ENCODE measurements at places on chromosomes 5 and 9.

- no peak for DNase-seq
These were observed 149.6 kb downstream of the DROSHA start for GRCh38 chr5:31382051-31382878.

- no peak for DNase-seq
These were observed 70.7 kb upstream of the TAF1L start for GRCh38 chr9:32706004-32706724.

DNA sequence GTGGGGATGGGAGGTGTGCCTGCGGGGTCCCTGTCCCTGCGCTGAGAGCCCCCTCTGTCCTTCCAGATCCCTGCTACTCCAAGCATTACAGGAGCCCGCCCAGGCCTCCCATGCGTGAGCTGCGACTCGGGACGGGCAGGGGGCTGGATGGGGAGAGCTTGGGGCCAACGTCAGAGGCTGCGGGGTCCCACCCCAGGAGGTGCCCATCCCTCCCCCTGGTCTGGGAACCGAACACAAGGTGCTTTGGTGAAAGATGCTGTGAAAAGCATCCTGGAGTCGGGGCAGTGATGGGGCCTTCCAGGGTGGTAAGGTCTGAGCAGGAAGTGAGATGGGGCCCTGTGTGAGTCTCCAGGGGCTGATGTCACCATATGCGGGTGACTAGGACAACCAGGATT lies 2.7 kb downstream of the LCN9 start:
- no peak for DNase-seq

DNA sequence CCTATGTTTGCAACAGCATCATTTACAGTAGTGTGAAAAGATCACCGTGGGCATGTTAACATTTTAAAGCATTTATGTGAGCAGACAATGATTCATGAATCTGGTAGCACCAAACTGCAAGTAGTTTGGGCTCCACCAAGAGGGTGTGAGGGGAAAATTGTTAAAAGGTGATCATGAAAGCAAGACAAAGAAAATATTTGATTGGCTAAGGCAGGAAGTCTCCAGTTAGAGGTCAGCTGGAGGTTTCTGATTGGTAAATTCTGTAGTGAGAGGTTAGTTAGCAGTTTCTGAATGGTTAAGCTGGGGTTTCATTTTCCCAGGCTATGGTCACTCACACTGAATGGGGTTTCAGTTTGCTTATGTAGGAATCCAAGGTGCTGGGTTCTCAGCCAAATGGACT lies 13.5 kb upstream of the DRD1 start:
- no peak for DNase-seq

- DNase-seq, result no peak
These were observed 122.9 kb upstream of the DAB2 start for GRCh38 chr5:39547553-39548154.

DNA sequence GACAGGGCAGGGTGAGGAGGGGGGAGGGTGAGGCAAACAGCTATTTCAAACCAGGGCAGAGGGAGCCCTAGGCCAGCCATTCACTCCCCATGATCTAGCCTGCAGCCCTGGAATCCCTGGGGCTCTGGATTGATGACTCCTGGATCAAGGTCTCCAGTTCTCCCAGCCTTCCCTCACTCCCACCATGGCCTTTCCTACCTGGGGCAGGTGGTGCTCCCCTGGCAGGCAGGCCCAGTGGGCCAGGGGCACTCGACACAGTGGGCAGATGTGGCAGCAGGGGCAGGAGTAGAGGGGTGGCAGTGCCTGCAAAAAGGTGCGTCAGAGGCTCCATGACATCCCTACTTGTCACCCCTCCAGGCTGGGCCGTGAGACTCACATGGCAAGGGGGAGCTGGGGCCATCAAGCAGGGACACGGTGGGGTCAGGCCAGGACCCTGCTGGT lies 6.0 kb downstream of the KIF12 start:
- no peak for DNase-seq

DNA sequence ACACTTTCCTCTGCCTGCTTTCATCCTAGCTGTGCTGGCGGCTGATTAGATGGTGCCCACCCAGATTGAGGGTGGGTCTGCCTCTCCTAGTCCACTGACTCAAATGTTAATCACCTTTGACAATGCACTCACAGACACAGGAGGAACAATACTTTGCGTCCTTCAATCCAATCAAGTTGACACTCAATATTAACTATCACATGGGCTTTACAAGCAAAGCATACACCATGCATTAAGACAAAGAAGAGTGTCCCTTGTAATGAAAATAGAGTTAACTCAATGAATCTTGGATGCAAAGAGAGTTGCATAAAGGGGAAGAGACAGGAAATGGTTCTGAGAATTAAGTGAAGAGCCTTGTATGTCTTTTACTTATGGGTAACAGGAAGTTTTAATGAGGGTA lies 298.7 kb upstream of the BRINP1 start:
- DNase-seq, result no peak

GRCh38 chr9:81530310-81530810 lies 159.0 kb downstream of the TLE1 start:
- no peak for DNase-seq

DNA sequence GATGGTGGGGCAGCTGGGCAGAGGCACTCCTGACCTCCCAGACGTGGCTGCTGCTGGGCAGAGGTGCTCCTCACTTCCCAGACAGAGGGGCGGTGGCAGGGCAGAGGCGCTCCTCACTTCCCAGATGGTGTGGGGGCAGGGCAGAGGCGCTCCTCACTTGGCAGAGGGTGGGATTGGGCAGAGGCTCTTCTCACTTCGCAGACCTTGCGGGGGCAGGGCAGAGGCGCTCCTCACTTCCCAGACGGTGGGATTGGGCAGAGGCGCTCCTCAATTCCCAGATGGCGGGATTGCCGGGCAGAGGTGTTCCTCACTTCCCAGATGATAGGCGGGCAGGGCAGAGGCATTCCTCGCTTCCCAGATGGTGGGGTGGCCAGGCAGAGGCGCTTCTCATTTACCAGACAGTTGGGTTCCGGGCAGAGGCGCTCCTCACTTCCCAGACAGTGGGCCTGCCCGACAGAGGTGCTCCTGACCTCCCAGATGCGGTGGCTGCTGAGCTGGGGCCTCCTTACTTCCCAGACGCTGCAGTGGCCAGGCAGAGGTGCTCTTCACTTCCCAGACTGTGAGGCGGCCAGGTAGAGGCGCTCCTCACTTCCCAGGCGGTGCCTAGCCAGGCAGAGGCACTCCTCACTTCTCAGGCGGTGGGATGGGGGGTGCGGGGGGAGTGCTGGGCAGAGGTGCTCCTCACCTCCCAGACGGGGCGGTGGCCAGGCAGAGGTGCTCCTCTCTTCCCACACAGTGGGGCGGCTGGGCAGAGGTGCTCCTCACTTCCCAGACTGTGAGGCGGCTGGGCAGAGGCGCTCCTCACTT lies 25.3 kb upstream of the SPATA31E1 start:
- DNase-seq, result no peak

GRCh38 chr9:776086-776485 lies 65.4 kb upstream of the DMRT1 start:
- DNase-seq, result no peak

- DNase-seq, result no peak
These were observed 518.3 kb downstream of the CTNND2 start for GRCh38 chr5:11385901-11386293.

GRCh38 chr5:91556-92263 lies at the start of gene PLEKHG4B:
Gene PLEKHG4B (plus strand): TSS chr5:92168. CDS start chr5:92232, 64 bp downstream.
- DNase-seq, result no peak

Measured in activated CD4-positive, alpha-beta T cell treated with anti-CD3 and anti-CD28 coated beads, Interleukin-2, amount 50 U/mL, for 4 hours (primary cell).